ENCODE measurements at places on chromosomes 12 and 14.

DNA sequence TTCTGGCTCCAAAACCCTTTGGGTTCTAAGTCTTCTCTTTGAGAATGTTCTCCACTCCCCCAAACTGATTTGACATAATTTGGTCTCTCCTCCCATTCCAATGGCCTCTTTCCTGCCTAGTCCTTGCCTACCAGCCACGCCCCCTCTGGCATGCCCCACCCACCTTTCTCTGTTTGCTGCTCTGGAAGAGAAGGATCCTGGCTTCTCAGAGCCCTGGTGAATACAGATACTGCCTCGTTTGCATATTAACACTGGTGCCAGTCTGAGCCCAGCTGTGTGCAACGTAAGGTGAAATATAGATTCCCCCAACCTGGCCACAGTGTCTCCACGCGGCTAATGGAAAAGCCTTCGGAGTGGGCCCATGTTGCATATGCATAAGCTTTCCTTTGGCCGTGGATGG lies 79.7 kb downstream of the PAPOLA start:
- no peak for DNase-seq

- DNase-seq = no peak
These were observed 196.1 kb upstream of the CDKN3 start for GRCh38 chr14:54200726-54201125.

DNA sequence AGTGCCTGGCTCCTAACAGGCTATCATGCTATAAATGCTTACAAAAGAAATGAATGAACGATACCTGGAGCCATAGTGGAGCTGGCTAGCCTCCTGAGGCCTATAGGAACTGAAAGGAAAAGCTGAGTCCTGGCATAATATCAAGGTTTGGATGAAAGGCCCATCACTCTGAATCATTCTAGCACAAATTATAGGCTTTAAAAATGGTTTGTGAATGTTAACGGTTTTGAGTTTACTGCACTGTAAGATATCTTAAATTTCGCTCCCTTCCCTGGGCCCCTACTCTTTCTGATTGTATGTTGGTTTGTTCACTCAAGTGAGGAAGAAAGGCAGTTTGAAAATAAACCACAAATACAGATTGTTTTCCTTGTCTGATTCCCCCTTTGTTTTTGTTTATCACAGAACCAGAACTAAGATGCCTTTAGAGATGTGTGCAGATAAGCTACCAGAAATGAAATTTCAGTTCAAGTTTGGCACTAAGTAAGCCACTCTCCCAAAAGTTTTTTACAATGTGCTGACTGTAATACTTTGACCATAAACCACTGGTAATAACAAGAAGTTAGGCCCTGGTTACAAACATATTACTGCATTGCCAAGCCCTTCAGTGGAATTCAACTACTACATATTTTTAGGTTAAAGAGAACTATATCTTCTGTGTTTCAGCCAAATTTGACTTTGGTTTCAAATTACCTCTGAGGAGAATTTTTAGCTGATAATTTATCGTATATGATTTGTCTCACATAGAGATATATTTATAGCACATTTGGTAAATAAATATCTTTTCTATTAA lies 89.5 kb downstream of the ALX1 start:
- no peak for DNase-seq

GRCh38 chr12:92363295-92364146 lies 217.9 kb upstream of the BTG1 start:
- no peak for DNase-seq

DNA sequence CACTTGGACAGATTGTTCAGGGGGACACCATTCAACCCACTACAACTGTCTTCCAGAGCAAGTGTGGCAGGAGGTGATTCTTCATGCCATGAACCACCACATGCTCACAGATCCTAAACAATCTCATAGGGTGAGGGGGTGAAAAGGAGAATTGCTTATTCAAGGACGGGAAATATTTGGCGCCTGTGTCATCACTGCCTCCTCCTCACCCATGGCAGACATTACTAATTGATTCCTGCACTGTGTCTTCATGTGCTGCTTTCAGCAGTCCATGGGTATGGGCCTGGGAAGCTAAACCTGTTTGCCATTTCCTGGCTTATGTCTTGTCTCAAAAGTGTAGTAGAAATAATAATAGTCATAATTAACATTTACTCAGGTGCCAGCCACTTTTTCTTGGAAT lies 31.3 kb downstream of the MMAB start:
- no peak for DNase-seq

- DNase-seq = peak; percentile 95
These were observed 1.9 kb downstream of the LRRK2 start for GRCh38 chr12:40226705-40227104.

DNA sequence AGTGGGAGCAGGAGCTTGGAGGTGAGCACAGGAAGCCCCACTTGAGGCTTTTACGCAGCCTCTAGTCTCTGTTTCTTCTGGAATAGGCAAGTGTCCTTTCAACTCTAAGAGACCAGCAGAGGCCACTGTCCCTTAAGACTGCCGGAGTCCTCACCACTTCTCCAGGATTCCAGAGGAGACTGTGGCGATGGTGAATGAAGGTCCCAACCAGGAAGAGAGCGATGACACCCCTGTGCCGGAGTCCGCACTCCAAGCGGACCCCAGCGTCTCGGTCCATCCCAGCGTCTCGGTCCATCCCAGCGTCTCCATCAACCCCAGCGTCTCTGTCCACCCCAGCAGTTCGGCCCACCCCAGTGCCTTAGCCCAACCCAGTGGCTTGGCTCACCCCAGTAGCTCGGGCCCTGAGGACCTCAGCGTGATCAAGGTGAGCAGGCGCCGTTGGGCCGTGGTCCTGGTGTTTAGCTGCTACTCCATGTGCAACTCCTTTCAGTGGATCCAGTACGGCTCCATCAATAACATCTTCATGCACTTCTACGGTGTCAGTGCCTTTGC lies 442 bp downstream of the FLVCR2 start:
- DNase-seq = no peak

DNA sequence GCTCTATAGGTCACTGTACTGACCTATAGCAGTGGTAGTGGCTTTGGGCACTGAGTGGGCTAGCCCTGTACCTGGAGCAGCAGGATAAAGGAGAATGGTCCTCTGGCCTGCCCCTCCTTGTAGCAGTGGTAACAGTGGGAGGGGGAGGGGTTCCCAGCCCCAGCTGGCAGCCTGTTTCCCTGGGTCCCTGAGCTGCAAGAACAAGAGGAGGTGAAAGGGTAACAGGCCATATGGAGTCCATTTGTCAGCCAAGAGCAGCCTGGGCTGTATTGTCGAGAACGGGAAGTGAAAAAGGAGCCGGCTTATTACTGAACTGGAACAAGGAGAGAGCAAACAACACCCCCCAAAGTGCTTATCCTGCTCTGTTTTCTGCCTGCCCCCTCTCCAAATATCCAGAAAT lies 73.8 kb upstream of the SRSF5 start:
- DNase-seq = no peak

DNA sequence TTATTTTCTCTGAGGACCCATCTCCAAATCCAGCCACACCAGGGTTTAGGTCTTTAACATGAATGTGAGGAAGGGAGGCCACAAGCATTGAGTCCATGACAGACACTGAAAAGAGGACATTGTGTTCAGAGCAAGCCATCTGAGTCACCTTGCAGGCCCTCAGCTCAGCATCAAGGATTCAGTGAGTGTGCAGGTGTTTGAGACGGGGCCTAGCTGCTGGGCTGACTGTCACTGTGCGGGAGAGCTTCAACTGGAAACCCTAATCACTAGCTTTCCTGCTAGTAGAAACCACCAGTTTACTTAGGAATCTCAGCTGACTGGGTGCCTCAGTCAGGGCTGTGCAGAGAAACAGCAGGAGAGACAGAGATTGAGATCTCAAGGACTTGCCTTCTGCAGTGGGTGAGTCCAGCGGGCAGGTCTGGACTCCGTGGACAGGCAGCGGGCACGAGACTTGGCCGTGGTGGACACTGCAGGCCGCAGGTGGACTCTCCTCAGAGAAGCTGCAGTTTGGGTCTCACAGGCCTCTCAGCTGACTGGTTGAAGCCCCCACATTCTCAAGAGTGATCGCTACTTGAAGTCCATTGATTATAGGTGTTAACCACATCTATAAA lies 86.1 kb upstream of the DYNC1H1 start:
- DNase-seq = no peak

DNA sequence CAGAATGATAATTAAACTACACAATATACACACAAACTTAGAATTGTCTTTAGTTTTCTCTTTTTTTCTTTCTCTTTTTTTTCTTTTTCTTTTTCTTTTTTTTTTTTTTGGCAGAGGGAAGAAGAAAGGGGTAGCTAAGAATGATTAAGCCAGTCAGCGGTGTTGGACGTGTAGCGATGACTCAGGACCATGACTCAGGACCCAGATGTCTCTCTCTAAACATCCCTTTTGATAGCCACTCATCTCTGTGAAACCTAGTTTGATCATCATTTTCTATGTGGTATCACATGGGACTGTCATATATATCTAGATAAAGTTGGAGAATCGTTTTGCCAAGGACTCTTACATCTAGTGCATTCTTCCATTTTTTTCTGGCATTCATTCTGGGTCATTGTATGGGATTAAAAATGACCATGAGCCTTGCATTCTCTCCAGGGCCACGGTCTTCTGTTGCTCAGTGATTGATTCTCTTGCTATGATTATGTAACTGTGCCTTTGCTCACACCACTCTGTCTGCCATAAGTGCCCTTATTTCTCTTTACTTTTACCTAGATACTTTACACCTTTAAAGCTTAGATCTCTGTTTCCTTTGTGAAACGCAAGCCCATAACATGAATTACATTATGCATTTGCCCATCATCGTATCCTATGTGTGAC lies 26.6 kb upstream of the NRXN3 start:
- DNase-seq = no peak

DNA sequence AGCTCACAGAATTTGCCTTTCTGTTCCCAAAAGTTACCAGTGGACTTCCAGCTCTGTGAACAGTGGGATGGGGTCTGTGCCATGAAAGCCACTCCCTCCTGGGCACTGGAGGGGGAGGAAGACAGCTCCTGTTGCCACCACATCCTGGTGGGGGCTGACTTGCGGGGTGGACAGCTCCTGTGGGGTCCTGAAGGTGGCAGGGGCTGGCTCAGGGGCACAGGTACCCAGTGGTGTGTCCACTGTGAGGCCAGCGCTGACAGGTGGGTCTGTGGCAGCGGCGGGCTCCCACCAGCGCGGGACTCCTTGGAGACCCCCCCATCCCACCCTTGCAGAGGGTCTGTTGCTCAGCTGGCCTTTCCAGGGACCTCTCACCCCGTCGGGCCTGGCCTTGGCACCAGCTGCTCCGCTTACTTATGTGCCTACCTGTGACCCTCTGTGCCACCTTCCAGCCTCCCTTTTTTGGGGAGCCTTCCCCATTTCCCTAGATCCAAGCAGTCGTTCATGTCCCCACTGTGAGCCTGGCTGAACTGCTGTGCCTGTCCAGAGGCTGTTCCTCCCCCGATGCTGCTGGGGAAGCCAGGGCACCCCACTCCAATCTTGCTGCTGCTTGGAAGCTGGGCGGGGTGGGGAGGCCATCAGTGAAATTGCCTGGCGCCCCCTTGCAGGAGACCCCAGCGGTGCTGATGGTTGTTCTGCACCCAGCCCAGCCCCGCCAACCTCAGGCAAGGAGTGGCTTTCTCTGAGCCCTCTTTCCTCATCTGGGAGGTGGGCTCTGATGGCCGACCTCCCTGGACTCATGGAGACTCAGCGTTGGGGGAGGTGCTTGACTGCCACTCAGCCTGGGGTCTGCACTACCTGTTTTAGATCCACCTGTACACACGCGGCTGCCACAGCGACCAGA lies 2.2 kb downstream of the TEDC1 start:
- no peak for DNase-seq

DNA sequence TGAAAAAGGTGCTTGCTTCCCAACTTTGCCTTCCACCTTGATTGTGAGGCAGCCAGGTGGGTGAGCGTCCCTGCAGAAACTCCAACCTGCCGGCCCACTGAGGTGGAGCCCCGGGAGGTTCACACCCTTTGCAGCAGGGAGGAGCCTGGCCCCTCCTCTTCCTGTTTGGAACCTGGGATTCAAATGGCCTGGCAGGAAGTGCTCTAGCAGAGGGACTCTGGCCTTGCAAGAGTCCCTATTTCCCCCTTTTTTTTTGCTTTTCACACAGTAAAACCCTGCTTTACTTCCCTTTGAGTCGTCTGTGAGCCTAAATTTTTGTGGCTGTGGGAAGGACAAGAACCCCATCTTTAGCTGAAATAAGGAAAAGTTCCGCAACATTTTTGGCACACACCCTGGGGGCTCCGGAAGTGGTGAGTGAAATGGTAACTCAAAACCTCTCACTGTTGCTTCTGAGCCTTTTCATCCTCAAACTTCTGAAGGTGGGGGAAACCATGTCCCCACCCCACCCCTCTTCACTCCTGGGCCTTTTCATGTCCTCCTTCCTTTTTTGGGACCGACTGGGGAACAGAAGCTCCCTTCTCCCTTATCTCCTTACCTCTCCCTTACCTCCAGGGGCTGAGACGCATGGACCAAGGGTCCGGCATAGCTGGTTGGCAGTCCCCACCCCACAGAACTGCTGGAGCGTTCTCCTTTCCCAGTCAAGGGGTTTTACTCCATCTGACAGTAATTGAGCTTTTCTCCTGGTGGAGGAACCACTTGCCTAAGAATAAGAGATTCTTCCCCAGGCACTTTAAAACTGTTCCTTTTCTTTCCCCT lies 102.0 kb downstream of the KCNMB4 start:
- DNase-seq = no peak

DNA sequence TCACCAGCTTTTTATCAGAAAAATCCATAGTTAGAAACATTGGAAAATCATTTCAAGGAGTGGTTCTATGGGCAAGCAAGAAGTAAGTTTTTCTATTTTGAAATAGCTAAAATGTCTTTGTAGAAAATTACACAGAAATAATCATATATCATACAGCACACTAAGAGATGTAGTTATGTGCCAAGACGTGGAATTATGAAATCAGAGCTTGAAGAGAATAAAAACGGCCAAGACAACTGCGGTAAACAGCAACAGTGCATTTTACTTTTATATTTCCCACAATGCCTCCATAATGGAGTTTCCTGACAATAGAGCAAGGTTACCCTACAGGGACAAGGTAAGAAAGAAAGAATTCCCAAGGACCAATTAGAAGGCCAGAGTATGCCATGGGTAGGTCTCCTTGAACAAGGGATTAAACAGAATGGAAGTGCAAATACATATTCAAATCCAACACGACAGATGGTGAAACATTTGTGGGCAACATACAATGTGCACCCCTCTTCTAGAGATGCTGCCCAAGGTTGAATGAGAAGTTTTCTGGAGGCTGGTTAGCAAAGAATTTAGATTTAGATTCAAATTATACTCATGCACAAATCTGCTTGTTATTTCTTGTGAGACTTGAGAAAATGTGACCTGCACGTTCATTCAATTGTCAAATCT lies 76.1 kb upstream of the BTG1 start:
- DNase-seq = no peak

DNA sequence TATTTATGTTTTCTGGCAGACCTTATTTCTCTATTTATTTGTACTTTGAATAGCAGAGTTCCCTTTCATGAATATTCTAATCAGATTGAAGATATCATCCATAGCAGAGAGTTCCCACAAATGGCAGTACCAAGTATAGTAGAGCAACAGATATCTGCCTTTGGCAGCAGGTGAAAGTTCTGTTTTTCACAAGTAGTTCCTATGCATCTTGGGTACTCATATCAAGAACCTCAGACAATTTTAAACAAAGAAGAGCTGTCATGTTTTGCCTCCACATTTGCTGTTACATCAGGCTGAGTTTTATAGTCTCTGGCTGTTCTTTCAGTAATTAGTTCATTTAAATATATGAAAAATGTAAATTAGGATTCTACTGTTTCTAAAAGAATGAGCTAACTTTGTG lies 252.0 kb downstream of the KCNC2 start:
- DNase-seq = no peak

All from vagina (tissue), 2 donors.